Osteoblast (primary cell): ENCODE measurements at places on chromosomes 2 and 18.

DNA sequence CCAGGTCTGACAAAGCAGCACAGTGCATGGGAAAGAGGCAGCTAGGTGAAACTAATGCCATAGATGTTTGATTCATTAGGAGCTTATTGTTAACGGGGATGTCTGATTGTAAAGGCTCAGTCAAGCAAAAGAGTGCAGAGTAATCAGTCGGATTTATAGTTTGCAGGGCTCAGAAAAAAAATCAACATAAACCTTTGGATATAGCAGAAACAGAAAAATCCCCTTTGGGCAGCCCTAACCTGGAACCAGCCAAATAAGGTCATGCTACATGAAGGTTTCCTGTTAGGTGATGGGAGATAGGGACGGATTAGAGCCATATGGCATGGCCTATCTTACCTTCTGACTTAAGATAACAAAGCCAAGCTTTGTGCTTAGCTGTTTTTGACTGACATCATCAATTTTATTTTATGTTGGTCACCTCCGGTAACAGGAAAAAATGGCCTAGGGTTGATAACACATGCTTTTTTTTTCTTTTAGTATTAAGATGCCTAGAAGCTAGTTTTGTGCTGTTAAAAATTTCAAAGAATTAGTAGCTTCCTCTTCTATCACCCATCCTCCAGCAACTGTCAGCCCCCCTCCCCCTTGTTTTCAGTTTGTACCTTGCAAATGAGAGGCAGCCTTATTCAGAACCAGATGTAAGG is 60.7 kb upstream of the ZEB2 start:
- DNase-seq = no peak

- DNase-seq = no peak
Observed at GRCh38 chr2:226746196-226746800, 53.3 kb downstream of the IRS1 start.

- no peak for DNase-seq
Observed at GRCh38 chr18:46469186-46469915, 187.7 kb downstream of the LOXHD1 start.

GRCh38 chr18:31710826-31711225 is 26.4 kb upstream of the B4GALT6 start:
- DNase-seq = no peak

DNA sequence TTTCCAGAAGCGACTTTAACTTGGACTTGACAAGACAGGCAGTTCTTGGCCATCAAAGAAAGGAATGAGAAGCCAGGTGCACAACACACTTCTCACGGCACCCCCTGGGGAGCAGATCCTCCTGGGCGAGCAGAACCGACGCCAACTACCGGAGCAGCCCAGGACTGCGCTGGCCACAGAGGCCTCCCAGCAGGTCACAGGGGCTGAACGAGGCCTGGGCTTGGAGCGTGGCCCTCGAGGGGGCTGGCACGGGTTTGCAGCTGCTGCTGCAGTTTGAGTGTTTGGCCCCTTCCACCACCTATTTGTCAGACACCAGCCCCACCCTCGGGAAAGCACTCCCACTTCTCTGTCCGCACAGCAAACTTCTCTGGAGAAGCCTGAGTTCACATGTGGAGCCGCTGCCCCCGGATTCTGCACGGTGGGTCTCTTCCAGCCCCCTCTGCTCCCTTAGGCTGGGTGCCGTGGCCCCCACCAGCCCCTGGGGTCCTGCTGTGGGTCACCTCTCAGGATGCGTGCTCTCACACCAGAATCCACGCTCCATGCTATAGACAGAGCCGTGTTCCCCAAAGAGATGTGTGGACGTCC is 306.7 kb upstream of the SALL3 start:
- DNase-seq = no peak

DNA sequence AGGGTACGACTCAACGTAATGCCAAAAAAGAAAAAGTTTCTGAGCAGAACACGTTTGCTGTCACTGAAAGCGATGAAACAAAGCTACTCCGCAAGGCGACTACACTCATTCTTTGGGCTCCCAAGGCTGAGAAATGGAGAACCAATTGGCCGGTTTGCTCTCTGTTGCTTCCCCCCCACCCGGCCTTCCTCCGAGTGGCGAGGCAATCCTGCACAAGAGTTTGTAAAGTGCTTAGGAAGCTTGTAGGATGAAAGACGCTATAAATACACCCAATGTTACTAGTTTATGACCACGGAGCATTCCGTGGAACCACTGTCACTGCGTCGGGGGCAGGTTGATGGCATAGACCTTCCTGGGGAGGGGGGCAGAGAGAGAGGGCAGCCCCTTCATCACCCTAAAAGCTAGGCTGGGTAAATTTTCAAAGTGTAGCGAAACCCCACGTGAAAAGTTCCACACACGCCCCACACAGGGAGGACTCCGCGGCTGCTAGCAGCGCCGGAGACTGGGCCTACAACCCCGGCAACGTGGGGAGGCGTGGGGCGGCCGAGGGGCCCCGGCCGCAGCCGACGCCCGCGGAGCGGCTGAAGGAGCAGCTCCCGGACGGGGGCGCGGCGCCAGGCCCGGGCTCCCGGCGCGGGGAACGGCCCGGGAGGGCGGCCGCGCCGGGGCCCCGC is 915 bp downstream of the CUL3 start:
- DNase-seq = peak; percentile 82

- DNase-seq = no peak
Observed at GRCh38 chr2:101770726-101771125, 73.2 kb downstream of the MAP4K4 start.

DNA sequence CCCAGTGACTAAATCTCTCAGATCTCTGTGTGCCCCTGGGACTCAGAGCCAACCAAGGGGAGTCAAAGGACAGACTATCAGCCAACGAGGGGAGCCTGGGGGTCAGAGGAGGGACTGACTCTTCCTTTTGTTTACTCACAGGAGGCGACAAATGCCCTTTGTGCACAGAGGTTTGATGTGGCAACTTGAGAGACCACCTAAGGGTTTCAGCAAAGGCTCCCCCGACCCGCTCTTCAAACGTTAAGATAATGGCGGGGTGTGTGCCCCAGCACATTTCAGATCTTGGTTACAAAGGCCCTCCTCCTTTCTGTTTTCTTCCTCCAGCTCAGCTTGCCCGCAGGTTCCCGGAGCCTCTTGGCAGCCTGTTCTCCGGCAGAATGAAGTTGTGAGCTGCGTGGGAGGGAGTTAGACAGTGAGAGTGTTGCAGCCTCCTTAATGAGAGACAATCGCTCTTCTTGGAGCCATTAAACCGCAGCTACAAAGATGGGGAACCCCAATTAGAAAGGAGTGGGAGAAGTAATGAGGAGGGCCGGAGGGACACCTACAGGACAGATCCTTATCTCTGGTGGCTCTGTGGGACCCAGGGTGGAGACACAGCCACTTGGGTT is 76.2 kb downstream of the KIAA2012 start:
- peak; percentile 88 for DNase-seq

DNA sequence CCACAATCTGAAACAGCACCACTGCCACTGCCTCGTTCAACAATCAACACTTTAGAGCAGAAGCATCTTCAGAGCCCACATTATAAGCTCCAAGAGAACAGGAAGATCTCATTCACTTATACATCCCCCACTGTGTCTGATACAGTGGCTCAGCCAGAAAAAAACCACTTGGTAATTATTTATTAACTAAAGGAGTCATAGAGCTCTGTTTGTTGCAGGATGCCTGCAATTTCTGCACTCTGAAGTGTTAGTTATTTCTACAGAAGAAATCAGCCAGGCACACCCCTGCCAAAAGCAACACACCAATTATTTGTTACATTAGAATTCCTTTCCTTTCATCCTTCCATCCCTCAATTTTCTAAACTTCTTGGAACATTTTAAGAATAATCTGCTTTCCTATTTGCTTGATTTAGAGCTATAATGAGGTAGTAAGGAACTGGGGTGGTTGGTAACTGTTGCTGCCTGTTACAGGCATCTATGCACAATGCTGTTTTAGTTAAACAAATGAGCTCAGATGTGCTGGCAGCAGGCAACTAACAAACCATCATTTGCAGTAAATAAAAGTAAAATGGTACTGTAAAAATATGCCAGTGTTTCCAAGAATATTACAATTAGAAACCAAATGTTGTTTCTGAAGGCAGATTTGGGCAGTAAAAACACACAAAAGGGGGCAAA is 59.9 kb downstream of the DYM start:
- peak; percentile 27 for DNase-seq

DNA sequence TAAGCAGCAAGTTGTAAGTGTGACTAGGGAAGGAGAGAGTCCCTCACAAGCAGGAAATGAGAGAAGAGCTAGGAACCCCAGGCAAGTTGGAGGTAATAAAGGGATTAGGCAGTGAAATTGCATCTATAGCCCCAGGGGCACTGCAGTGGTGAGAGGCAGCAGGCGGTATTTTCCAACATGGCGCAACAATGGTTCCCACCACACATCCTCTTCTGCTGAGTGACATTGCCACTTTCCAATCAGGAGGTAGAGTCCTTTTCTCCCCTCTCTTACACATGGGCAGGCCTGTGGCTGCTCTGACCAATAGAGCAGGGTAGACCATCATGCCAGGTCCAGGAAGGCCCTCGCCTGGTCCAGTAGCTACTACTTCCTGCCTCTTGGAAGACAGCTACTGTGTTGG is 86.6 kb downstream of the DNER start:
- no peak for DNase-seq

DNA sequence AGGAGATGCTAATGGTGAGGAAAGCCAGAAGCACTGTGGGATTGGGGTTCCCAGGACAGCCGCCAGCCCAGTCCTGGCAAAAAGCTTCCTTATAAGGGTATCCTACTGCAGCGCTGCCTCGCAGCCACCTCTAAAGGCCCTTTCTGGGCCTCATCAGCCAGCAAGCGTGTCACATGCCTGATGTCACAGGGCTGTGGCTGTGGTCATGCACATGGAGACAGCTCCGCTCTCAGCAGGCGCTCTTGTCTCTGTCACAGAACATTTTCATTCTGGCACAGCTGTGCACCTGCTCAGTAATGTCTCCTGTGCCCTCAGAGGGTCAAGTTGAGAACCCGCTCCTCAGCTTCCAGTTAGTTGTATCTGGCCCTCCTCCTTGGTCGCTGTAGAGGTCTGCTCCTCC is 17.7 kb upstream of the MAL start:
- no peak for DNase-seq

DNA sequence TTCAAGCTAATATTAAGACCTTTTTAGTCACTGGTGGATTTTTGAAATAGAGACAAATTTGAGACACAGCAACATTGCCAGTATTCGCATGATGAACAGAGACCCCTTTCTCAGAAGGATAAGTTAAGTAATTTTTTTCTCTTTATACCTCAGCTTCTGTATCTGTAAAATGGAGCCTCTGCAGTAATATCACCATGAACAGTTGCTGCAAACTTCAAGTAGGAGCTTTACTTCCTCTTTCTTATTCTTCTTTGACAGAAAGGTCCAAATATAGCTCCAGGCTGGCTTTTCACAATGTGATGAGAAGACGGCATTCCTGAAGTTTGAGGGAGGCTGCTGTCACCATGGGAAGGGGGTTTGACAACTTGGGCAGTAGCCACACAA is 158.7 kb downstream of the TDRD15 start:
- no peak for DNase-seq
